ENCODE measurements at places on chromosomes 7 and 10. TPM values are rescaled to one million over a fixed set of nuclear protein-coding genes. Genes with fewer than 3 reads are reported as not detected.

DNA sequence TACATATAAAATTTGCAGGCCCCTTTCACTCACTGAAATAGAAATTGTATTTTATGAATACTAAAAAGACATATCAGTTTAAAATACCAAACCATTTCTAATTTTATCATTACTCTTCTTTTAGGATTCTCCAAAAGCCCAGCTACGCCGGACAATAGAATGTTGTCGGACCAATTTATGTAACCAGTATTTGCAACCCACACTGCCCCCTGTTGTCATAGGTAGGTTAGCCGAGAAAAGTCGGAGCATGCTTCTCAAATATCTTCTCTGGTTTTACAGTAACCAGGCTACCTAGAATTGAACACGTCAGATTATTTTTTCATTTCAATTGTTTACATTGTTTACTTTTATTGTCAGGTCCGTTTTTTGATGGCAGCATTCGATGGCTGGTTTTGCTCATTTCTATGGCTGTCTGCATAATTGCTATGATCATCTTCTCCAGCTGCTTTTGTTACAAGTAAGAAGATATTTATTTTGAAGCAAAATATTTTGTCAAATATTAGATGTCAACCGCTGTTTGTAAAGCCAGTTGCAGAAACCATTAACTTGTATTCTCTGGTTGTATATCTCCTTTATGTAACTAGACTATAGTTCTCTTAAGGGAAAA is 57.6 kb downstream of the MMRN2 start:
- DNase-seq, result peak; percentile 45

PIP4K2A gene
- 27.0 TPM for total RNA-seq

CYP17A1 gene
- 1.1 TPM for total RNA-seq

ODAD2 gene
- 2.8 TPM for total RNA-seq

DNA sequence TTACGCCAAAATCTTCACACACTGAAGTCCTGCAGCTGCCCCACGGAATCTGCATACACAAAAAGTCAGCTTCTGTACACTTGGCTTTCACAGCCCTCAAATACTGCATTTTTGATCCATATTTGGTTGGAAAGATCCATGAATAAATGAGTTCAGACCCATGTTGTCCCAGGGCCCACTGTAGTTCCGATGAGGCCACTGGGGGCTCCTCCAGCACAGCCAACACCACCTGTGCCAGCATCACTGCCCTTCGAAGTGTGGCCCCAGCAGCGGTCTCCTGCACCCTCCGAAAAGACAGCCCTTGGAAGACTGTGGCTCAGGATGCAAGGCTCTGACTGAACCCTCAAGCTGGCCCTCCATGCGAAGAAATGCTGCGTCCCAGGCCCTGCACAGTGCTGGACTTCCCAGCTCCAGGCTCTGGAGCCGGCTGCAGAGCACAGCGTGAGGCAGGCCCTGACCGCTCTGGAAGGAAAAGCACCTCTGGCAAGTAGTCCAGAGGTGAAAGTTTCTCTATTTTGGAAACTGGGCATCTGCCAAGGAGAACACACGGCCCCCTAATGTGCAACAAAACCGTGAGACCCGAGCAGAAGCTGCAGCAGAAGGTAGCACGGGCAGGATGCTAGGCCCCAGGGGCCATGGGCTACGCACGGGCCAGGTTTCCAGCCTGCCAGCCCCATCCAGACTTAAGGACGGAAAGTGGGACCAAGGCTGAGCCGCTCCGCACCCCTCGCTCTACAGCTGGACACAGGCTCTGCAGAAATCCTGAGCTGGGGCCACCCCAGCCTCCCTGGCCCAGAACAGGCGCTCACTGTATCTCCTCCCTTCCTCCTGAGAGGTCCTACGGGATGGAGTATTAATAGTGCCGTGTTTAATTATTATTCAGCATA is 62.6 kb downstream of the PTPRN2 start:
- no peak for DNase-seq

DNA sequence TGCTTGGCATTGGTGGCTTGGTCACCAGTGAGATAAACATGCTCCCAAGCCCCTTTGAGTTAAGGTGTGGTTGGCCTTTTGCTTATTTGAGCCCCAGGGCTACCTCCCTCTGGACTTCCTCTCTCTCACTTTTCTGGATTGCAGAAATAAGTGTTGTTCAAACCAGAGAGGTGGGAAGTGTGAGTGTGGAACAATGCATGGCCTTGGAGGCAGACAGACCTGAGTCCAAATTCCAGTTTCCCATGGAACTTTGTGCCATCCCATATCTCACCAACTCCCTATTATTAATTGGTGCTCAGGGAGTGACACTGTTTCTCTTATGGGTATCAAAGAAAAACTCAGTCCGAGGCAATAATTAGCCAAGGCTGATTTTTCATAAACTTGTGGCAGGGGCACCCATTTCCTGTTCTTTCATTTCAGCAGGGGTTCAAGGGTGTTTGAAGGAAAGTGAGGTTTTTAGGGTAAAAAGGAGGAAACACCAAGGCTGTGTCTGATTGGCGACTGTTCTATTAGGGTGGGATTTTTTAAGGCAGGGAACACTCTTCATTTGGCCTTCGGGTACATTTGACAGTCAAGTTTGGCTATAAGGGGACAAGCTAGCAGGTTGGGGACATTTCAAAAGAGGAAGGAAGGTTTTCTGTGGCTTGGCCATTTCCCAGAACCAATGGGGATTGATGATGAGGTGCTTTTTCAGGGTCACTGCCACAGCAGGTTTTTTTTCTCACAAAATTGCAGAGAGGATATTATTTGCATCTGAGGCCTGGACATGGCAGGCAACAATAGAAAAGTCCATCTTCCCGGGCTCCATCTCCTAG is 148.8 kb upstream of the NPY start:
- DNase-seq, result no peak

OPN4 gene
- not detected for total RNA-seq

Measured in ovary (tissue), 10 donors.